Activated CD8-positive, alpha-beta T cell treated with anti-CD3 and anti-CD28 coated beads for 36 hours (primary cell): ENCODE measurements at places on chromosomes 6 and 20. TPM values are rescaled to one million over a fixed set of nuclear protein-coding genes. Genes with fewer than 3 reads are reported as not detected.

DNA sequence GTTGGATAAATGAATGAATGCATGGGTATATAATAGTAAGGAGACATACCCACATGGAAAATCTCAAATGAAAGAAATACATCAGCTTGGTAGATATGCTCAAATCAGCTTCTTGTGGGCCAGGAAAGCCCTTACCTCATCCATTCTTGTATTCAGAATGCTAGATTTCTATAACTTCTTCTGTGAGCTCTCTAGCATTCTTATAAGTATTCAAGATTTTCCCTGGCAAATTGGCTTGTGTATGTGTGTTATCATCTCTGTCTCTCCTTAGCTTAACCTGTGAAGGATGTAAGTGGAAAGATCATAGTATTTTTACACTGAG lies 100.8 kb downstream of the OR2B2 start:
- peaks cover 57% of the 10 kb centered on the region for H3K4me1 ChIP-seq
- no peaks in the 10 kb centered on the region for H3K27me3 ChIP-seq
- no peak for DNase-seq
- peak overlapping the region; percentile 88 for H3K4me3 ChIP-seq

DNA sequence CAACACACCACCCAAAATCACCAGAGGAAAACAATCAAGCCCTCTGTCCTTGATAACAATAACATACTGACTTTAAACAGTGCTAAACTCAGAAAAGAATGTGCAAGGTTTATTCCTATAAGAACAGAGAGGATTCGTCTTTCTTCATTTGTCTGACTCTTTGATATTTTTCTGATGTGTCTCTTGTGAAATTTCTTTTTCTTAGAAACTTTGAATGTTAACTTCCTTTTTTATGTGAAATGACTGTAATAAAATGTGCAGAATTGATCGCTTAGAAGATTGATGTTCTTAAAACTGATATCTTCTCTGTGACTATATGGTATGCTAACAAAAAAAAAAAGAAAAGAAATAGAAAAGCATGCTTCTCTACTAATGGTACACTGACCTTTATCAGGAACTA lies 947.4 kb upstream of the CITED2 start:
- no peaks in the 10 kb centered on the region for H3K27me3 ChIP-seq
- no peak overlapping the region for H3K27ac ChIP-seq
- H3K4me1 ChIP-seq: peaks cover 2% of the 10 kb centered on the region
- no peak for DNase-seq
- no peak overlapping the region for H3K4me3 ChIP-seq

Gene LRRN4
- total RNA-seq: not detected

Gene PRDM13
- total RNA-seq: not detected

DNA sequence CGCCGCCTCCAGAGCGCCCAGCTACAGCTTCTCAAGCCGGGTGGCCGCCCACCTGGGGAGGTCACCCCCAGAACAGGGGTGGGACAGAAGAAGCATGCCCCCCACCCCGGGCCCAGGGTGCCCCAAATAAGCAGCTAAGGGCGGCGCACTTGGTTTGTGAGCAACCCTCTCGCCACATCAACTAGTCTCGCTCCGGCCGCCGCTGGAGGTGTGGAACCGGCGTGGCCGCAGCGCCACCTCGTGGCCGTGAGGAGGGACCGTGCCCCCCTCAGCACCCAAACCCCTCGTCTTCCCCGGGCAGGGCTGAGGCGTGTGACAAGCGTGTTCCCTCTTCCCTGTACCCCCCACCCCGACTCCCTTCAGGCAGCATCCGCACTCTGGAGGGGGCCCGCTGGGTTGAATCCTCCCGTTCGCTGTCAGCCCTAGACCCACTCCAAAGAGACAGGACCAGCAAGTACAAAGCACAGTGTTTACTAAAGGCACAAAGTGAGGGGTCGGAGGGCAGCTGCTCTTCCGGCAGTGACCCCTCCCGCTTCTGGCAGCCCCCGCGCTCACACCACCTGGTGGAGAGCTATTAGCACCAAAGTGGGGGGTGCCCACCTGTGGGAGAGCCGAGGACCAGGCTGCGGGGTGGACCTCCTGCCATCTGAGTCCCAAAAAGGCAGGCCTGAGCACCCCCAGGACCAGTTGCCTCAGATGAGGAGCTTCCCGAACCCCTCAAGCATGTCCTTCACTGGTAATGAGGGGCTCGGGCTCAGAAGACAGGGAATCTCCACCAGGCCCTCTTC lies 45.4 kb downstream of the MDFI start:
- peak; percentile 87 for DNase-seq
- H3K36me3 ChIP-seq: no peaks in the 10 kb centered on the region

DNA sequence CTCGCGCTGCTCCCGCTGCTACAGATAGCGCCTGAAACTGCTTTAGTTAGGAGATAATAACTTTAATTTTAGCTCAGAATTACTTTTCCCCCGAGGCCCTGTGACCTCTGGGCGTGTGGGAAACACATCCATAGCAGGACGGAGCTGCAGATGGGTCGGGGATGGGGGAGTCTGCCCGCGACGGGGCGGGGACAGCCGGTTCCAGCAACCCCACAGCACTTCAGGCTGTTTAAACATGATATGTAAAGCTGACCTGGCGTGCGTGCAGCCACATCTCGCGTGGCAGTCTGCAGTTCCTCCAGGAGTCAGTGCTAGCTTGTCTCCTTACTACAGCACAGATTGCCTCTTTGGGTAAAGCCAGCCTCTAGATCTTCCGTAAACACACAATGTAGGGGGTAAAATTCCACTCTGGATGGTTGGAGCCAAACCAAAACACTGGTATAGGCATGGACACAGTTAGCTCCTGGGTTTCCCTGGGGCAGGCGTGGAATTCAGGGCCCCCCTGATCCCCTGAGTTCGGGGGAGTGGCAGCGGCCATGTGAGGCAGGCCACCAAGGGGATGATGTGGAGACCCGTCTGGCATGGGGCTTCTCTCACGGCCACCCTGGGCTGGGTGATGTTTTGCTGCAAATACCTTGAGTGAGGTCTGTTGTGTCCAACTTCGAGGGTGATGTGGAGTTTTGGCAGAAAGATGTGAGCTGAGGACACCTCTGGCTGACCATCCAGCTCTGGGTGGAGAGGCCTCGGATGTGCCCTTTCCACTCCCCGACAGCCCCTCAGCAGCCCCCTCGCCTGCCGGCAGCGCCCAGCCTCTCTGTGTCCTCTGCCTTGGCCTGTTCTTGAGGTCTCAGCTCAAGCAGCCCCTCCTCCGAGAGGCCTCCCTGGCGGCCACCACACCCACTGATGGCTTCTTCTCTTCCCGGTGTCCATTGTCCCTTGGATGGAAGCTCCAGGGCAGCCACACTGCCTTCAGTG lies 214.5 kb downstream of the TAF4 start:
- H3K27me3 ChIP-seq: no peaks in the 10 kb centered on the region
- no peak overlapping the region for H3K27ac ChIP-seq
- no peak for DNase-seq
- no peaks in the 10 kb centered on the region for H3K36me3 ChIP-seq

Gene TAP1
- total RNA-seq: 210 TPM

GRCh38 chr6:17297271-17298080 lies 16.3 kb downstream of the RBM24 start:
- H3K4me1 ChIP-seq: no peaks in the 10 kb centered on the region
- DNase-seq: no peak
- H3K27me3 ChIP-seq: peaks cover 10% of the 10 kb centered on the region
- no peaks in the 10 kb centered on the region for H3K36me3 ChIP-seq
- H3K4me3 ChIP-seq: no peak overlapping the region

Gene AGER
- total RNA-seq: 15.5 TPM

Gene IRF4
- total RNA-seq: 409 TPM

- DNase-seq: no peak
- peaks cover 8% of the 10 kb centered on the region for H3K4me1 ChIP-seq
- no peaks in the 10 kb centered on the region for H3K36me3 ChIP-seq
- H3K27ac ChIP-seq: no peak overlapping the region
Observed at GRCh38 chr6:127115084-127115655, 3.3 kb upstream of the RSPO3 start.

DNA sequence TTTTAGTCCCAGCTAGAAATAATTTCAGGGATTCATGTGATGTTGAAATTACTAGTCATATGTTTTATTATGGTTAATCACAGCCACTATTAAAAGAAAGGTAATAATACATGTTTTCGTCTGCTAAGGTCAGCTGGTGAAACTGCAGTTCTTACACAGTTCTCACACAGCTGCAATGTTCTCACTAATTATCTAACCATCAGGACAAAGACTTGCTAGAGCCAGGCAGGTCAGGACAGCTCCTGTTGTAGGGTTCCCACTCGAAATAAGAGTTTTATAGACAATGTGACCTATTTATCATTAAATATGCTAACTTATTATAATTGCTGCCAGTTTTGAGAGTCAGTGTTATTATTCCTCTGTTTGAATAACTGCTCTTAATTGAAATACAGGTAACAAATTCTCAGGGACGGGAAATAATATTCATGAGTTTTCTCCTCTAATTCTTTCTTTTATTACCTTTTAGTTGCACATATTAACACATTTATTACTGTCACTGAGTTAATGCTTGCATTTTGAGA lies 97.9 kb downstream of the GJA1 start:
- H3K4me1 ChIP-seq: no peaks in the 10 kb centered on the region
- DNase-seq: no peak
- no peak overlapping the region for H3K27ac ChIP-seq
- no peak overlapping the region for H3K4me3 ChIP-seq
- H3K36me3 ChIP-seq: no peaks in the 10 kb centered on the region
- H3K27me3 ChIP-seq: no peaks in the 10 kb centered on the region

GRCh38 chr20:58980711-58981627 lies at the start of gene NELFCD:
TSS of gene NELFCD (plus strand) at chr20:58981256. CDS start at chr20:58981310, 54 bp downstream.
- peak within 1 kb of the TSS; percentile 93 for H3K27ac ChIP-seq
- H3K4me3 ChIP-seq: peak within 1 kb of the TSS; percentile 94
- H3K27me3 ChIP-seq: no peaks in the 10 kb centered on the region
- peaks cover 24% of the 10 kb centered on the region for H3K36me3 ChIP-seq
- peaks cover 29% of the 10 kb centered on the region for H3K4me1 ChIP-seq

DNA sequence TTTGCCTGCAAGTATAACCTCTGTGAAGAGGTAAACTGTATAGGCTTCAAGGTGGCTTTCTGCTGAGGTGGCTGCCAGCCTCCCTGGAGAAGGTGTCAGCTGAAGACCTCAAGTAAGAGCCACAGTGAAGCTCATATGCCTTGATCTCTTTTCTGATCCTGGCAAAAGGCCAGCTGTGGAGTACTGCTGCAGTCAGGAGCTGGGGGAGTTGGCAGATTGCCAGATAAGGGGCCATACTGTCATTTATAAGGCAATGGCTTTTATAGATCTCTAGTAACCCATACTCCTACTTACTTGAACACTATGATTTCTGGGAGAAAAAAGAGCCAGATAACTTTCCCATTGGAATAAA lies 8.8 kb upstream of the CEP85L start:
- H3K4me1 ChIP-seq: peaks cover 74% of the 10 kb centered on the region
- H3K36me3 ChIP-seq: peaks cover 36% of the 10 kb centered on the region
- peak; percentile 81 for DNase-seq
- H3K27ac ChIP-seq: peak overlapping the region; percentile 87
- H3K4me3 ChIP-seq: peak overlapping the region; percentile 45
- no peaks in the 10 kb centered on the region for H3K27me3 ChIP-seq

DNA sequence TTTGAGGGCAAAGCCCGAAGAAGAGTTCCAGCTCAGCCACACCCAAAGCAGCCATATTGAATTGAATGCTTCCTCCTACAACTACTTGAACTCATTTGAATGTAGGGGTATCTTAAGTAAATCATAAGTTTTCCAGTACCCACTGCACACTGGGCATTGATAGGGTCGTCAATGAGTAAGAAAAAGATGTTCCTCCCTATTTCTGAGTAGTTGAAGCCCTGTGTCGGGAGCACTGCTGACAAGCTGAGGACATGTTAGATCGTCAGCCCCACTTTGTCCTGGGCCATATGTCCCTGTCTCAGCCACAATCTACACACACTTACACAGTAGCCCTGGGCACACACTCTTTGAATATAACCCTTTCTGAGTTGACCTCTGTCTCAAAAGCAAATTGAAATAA lies 105.7 kb downstream of the ARHGAP18 start:
- H3K4me3 ChIP-seq: no peak overlapping the region
- DNase-seq: no peak
- peaks cover 2% of the 10 kb centered on the region for H3K4me1 ChIP-seq
- H3K27ac ChIP-seq: no peak overlapping the region
- no peaks in the 10 kb centered on the region for H3K27me3 ChIP-seq

DNA sequence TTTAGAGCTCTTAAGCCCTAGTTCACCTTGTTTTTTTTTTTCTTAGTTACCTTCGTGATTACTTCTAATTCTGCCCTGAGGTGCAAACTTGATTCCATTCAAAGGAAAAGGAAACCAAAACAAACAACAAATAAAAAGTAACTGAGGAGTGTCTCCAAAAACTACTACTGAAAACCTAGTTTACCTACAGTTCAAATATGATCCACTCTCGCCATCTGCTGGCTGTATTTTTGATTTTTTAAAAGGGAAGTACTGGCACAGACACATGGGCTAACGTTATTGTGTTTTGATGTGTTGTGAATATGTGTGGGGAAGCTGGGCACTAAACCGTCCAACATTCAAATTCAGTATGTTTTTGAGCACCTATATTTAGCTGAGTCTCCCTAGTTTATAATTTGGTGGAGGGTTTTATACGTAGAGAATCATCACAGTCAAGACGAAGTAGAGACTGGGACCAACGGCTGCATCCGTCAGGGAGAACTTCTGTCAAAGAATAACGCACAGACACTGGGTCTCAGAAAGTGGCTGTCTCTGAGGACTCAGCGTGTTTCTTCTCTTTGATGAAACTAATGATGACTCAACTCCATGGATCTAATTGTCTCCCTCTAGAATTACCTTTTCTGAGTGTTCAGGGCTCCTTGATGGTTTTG lies 373.5 kb upstream of the BTBD3 start:
- H3K4me3 ChIP-seq: no peak overlapping the region
- no peaks in the 10 kb centered on the region for H3K4me1 ChIP-seq
- H3K27me3 ChIP-seq: no peaks in the 10 kb centered on the region
- DNase-seq: peak; percentile 18

GRCh38 chr6:6678185-6678671 lies 89.7 kb downstream of the LY86 start:
- no peak for DNase-seq
- no peak overlapping the region for H3K4me3 ChIP-seq
- peaks cover 11% of the 10 kb centered on the region for H3K4me1 ChIP-seq
- H3K27ac ChIP-seq: no peak overlapping the region
- no peaks in the 10 kb centered on the region for H3K36me3 ChIP-seq
- H3K27me3 ChIP-seq: peaks cover 2% of the 10 kb centered on the region

Gene SIM1
- not detected for total RNA-seq

- H3K4me1 ChIP-seq: no peaks in the 10 kb centered on the region
- no peak for DNase-seq
- no peak overlapping the region for H3K4me3 ChIP-seq
- no peak overlapping the region for H3K27ac ChIP-seq
Observed at GRCh38 chr20:24718696-24719095, 230.4 kb upstream of the CST7 start.

Gene SLC39A7
- total RNA-seq: 43.3 TPM
